ENCODE measurements at places on chromosomes 12 and 14.
A peak's percentile ranks its signal among the peaks of the same experiment; 100 is the strongest.

DNA sequence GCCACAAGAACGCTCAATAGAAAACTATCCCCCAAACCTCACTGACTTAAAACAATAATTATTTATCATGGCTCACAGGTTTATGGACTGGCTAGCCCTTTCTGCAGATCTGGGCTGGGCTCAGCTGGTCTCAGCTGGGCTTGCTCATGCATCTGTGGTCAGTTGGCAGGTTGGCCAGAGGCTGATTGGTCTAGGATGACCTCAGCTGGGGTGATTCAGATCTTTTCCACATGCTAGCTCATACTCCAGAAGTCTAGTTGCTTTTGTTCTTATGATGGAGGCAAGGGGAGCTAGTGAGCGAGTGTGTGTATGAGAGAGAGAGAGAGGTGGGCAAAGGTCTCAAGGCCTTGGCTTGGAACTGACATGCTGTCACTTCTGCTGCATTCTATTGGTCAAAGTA, 181.2 kb upstream of the NRXN3 start:
- DNase-seq, result no peak

- no peak for DNase-seq
Observed at GRCh38 chr12:78420991-78421390, 443.6 kb upstream of the SYT1 start.

GRCh38 chr14:105256292-105256960, 8.1 kb downstream of the BTBD6 start:
- DNase-seq, result no peak

DNA sequence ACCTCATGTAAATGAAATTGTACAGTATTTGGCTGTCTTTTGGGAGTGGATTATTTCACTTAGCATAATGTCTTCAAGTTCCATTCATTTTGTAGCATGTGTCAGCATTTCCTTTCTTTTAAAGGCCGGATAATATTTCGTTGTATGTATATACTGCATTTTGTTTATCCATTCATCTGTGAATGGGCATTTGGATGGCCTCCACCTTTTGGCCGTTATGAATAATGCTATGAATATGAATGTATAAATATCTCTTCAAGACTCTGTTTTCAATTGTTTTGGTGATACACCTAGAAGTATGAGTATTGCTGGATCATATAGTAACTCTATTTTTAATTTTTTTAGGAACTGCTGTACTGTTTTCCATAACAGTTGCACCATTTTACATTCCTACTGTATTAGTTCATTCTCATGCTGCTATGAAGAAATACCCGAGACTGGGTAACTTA, 164.9 kb downstream of the DYRK2 start:
- DNase-seq, result no peak

DNA sequence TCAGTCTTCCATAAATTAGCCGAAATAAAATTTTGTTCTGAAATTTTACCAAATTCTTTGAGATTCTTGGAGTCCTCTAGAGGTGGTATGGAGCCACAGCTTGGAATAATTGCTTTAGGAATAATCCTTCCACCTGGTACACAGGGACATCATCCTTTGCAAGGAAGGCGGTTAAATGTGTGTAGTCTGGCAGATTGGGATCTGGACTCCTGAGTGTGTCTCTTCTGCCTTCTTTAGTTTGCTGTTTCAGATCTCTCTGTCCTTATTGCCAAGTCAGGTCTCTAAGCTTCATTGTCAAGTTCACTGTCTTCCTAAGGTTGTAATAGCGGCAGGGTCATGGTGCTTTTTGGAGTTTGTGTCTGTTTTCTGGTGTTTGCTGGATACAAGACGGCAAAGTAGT, 393.9 kb upstream of the RGS6 start:
- DNase-seq, result no peak

DNA sequence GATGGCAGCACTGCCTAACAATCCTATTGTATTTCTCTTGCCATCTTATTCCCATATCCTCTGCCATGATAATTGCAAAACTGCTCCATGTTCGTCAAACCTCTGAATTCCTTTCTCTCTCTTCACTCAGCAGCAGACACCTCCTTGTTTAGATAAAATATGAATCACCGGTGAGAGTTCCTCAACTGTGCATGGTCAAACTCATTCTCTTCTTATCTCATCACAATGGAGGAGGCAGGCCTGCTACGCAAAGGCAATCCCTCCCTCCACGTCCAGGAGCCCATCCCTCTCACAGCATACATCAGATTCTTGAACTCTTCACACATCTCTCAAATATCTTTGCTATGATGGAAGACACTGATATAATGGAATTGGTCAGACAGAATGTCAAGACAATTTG, 90.1 kb upstream of the DAAM1 start:
- peak; percentile 40 for DNase-seq

Measured in AG09319 (cell line).